ENCODE measurements at places on chromosomes 5 and 9.

DNA sequence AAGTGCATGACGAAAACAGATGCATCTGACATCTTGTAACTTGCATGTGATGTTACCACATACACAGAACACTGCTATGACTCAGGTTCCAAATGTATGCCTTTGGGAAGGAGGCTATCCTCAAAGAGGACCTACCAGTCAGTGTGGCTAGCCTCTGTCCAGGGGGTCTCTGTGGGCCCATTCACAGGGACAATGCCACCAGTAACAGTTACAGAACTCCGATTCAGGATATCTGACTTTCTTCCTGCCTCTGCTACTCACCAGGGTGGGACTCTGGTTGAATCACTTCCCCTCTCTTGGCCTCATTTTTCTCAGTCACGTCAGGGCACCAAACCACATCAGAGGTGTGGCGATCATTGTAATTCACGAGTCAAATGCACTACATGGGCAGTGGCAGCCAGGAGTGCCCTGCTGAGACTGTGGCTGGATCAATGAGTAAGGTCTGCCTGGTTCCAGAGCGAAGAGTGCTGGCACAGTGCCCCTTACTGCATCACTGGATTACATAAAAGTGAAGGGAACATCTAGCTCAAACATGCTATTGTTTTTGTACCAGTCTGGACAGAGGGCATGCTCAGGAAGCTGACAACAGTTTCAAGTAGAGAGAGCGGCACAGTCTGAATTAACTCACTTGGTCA lies 13.2 kb downstream of the ATOX1 start:
- DNase-seq, result peak; percentile 52

GRCh38 chr9:114382699-114383520 lies 4.9 kb downstream of the AKNA start:
- no peak for DNase-seq

GRCh38 chr5:122218778-122219177 lies 89.4 kb downstream of the ZNF474 start:
- no peak for DNase-seq

GRCh38 chr5:99004960-99005359 lies 76.2 kb upstream of the CHD1 start:
- no peak for DNase-seq

- DNase-seq, result peak; percentile 25
Observed at GRCh38 chr9:135240871-135241311, 153.4 kb downstream of the OLFM1 start.

All from psoas muscle (tissue), 8 donors.